ENCODE measurements at places on chromosomes 1 and 21.

DNA sequence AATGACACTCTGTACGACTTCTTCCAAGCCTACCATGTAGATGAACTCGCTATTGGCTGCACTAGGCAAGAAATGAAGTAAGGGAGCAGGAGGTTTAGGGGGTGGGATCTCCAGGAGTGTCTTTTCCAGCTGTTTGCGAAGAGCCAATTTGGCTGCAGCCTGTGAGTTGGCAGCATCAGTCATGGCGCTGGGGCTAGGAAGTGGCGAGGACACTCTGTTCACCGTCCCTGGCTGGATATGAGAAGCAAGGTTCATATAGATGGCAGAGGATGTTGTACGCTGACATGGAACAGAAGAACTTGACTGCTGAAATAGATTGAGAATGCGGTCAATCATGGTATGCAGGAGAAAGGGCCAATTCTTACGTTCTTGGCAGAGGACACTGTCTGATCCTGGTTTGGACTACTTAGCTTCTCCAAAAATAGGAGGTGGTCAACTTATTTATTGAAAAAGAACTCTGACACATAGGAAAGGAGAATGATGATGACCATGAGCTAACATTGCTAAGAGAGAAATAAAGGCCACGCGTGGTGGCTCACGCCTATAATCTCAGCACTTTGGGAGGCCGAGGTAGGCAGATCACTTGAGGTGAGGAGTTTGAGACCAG lies 41.2 kb downstream of the SLC27A3 start:
- DNase-seq: no peak

- peak; percentile 51 for DNase-seq
Observed at GRCh38 chr1:245079021-245079609, 75.7 kb upstream of the KIF26B start.

- DNase-seq: no peak
Observed at GRCh38 chr1:19975423-19976193, 3.8 kb downstream of the PLA2G2A start.

DNA sequence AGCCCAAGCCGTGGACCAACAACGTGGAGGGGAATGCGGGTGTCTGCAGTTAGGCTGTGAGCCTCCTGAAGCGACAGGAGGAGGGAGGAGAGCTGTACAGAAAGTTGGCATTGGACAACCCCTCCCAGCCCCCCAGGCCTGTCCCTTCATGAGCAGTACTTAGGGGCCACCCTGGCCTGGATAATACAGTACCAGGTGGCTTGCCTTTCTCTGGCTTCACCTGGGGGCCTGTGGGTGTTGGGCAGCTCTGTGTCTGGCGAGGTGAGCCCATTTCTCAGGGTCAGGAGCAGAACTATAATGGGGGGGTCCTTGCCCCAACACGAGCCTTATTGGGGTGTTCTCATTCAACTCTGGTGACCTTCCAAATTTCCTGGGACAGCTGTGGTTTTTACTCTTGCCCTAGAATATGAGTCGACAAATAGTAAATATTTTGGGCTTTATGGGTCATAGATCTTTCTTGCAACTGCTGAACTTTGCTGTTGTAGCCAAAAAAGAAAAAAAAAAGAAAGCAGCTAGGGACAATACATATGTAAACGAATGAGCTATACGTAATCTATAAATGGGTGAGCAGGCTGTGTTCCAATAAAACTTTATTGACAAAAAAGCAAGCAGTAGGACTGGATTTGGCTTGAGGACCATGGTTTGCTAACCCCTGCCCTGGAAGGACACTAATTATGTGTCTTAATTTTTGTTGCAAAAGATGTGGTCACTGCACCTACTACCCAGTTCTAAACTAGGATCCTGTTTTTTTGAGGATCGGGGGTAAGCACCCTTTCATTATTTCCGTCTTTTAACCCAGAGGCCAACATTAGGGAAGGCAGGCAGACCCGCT lies 11.4 kb downstream of the COQ8A start:
- DNase-seq: no peak

- no peak for DNase-seq
Observed at GRCh38 chr1:208600456-208601190, 356.4 kb upstream of the PLXNA2 start.

GRCh38 chr1:175922254-175922881 lies 179.0 kb upstream of the TNR start:
- DNase-seq: no peak

GRCh38 chr21:45040157-45040711 lies 34.1 kb upstream of the ADARB1 start:
- DNase-seq: no peak

DNA sequence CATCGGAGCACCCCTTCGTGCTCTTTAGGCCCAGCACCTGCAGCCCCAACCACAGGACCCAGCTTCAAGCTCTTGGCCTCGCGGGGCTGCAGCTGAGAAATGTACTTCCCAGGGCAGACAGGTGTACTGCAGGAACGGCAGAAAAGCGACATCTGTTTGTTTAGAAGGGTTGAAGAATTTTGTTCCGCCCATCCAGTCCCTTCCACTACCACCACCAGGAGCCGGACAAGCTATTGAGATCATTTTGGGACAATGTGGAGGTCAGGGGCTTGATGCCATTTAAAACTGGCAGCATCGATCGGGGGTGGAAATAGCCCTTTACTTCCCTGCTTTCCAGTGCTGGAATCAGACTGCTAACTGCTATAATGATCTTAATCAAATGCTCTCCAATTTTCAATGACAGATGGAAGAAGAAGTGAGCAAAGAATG lies 1.7 kb downstream of the SERTAD4 start:
- no peak for DNase-seq

- DNase-seq: no peak
Observed at GRCh38 chr1:113388621-113389358, 1.5 kb upstream of the MAGI3 start.

DNA sequence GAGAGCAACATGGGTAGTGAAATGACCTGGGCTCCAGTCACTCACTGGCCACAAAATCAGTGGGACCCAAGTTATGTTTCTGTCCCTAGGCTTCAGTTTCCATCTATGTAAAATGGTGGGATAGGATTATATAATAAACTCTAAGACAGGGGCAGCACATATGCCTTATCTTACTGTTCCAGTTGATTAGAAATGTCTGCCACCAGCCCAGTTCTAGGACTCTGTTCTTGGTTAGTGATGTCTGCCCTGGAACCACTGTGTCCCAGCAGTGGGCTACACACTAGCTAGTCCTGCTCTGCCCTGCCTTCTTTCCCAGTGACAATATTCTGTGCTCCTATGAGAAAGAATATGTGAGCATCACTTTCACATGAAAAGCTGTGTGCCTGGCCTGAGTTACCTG lies 138.3 kb downstream of the PCNX2 start:
- DNase-seq: no peak

- no peak for DNase-seq
Observed at GRCh38 chr1:85398391-85399064, 66.4 kb downstream of the DDAH1 start.

- no peak for DNase-seq
Observed at GRCh38 chr1:172466795-172467407, 23.0 kb upstream of the PIGC start.

- no peak for DNase-seq
Observed at GRCh38 chr1:87977145-87977544, 648.5 kb downstream of the LMO4 start.

DNA sequence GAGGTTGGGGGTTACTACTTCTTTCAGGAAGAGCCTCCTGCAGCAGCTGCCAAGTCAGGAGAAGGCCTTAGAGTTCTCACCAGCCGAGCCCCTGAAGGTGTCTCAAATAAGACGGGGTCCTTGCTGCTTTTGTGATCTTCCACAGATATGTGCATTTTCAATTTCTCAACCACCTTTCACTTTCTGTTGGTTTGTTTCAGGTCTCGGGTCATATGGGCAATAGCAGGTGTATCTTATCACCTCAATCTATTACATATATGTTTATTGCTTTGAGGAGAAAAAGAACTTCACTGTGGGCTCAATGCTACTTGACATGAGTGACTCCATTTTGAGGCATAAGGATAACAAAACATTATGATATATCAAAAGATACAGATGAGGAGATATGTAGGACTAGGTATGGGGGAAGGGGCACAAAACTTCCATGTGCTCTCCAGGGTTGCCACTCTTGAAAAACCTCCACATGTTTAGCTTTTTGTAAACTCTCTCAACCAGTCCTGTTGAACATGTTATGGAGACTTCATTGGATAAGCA lies 1171.4 kb upstream of the ADGRL2 start:
- DNase-seq: no peak

- DNase-seq: no peak
Observed at GRCh38 chr1:81562934-81563333, 237.8 kb upstream of the ADGRL2 start.

DNA sequence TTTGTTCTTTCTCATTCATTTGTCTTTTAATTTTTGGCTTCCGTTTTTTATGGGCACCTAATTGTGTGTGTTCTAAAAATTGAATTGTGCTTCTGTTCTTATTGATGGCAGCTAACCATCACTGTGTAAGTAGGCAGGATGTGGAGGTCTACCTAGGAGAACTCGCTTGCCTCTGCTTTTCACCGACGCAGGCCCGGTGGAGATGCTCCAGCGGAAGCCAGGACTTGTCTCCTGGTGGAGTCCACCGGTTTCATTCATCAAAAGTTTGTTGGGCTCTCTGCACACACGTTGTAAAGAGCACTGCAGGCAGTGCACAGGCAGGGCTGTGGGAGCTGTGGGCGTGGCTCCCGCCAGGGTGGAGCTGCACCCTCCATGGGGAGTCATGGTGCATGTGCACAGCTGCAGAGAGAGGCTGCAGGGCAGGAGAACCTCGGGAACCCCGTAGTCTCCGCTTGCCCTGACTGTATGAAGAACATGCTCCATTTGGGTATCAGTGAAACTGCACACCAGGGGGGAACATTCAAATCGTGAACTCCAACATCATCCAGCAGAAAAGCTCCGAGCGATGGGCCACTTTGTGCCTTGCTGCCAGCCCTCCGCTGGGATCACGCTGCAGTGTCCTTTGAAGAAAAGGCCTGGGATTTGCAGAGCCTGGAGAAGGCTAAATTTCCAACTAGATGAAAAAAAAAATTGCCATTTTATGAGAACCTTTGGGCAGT lies 6.0 kb upstream of the C1orf174 start:
- no peak for DNase-seq

GRCh38 chr1:183262628-183263200 lies 76.7 kb downstream of the LAMC2 start:
- peak; percentile 33 for DNase-seq

DNA sequence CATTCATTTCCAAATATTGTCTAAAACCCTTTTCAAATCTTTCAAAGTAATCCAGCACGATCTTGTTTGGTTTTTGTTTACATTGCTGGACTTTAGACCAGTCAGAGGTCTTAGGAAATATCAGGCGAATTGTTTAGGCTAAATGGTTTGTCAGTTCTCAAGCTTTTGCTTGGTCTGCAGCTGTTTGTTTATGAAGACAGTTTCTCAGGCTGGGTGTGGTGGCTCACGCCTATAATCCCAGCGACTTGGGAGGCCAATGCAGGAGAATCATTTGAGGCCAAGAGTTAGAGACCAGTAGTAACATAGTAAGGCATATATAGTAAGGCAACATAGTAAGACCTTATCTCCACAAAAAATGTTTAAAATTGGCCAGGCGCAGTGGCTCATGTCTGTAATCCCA lies 77.5 kb downstream of the DNTTIP2 start:
- no peak for DNase-seq

DNA sequence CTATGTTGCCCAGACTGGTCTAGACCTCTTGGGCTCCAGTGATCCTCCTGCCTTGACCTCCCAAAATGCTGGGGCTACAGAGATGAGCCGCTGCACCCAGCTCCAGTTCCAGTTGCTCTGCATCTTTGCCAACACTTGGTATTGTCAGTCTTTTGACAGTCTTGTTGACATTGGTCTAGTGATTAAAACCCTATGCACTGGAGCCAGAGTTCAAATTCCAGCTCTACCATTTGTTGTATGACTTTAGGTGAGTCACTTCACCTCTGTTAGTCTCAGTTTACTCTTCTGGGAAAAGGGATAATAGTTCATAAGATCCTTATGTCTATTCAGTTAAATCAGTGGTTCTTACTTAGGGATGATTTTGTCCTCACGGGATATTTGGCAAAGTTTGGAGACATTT lies 32.9 kb upstream of the MED18 start:
- no peak for DNase-seq

DNA sequence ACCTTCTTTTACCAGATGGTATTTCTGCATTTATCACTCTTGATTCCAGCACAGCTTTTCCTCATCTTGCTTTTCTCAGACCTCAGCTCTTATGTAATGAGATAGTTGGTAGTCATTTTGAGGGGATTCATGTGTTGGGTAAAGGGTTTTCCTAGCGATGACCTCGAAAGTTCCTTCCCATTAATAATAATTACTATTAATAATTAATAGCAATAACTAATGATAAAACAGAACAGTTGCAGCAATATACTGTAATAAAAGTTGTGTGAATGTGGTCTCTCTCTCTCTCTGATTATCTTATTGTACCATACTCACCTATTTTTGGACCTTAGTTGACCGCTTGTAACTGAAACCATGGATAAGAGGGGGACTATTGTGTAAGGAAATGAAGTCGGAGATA lies 14.2 kb downstream of the CAMTA1 start:
- DNase-seq: no peak

- no peak for DNase-seq
Observed at GRCh38 chr1:231188072-231188471, 26.2 kb downstream of the TRIM67 start.

- no peak for DNase-seq
Observed at GRCh38 chr1:228935198-228935663, 200.0 kb downstream of the RHOU start.

DNA sequence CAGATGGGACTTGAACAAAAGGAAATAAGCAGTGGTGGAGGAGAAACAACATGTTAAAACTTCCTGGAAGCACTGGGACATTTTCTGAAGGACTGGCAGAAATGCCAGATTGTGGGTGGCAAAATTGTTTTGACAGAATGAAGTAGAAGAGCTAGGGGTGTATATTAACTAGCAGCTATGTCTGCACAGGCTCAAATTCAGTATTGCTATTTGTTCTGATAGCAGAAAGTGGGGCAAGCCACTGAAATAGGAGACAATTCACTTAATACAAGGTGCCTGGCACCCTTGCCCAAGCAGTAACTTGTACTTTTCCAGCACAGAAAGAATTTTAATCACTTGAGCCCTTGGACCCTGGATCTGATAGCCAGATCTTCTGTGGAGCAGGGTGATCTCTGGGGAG lies 11.8 kb upstream of the PIGM start:
- no peak for DNase-seq
